Activated naive CD8-positive, alpha-beta T cell treated with anti-CD3 and anti-CD28 coated beads, Interleukin-2, amount 50 U/mL, for 24 hours (primary cell): ENCODE measurements at places on chromosomes 13 and 19.
A peak's percentile ranks its signal among the peaks of the same experiment; 100 is the strongest.

DNA sequence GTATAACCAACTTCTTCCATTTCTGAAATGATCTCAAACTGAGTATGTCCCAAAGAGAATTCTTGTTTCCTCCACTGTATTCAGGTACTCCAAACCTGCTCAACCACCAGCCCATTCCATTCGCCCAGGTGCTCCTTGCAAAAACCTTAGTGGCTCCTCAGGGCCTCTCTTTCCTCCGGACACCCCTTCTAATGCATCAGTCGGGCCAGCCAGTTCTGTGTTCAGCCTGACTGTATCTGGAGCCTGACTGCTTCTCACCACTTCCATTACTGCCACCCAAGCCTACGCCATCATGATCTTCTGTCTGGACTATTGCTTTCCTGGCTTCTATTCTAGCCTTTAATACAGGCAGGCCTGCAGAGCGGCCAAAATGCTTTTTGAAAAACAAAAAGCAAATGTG, 1.5 kb downstream of the PHF11 start:
- DNase-seq: no peak

DNA sequence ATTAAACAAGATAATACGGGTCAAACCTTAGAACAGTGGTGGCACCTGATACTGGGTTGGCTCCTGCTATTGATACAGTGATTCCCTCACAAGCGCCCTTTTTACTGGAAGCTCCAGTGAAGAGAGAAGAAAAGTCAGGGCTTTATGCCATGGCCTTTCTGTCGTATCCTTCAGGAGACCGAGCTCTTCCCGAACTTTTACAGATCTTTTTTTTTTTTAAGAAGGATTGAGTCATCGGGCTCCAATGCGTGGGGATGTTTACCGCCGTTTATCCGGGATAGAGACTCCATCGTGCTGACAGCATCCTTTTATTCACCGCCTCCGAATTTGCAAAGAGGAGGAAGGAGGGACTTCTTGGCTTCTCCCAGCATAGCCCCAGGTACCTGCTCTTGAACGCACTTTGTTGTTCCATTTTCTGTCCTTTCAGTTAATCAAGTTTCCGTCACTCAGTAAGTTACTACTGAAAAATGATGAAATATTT, 574 bp downstream of the ZNF227 start:
- DNase-seq: peak; percentile 5

DNA sequence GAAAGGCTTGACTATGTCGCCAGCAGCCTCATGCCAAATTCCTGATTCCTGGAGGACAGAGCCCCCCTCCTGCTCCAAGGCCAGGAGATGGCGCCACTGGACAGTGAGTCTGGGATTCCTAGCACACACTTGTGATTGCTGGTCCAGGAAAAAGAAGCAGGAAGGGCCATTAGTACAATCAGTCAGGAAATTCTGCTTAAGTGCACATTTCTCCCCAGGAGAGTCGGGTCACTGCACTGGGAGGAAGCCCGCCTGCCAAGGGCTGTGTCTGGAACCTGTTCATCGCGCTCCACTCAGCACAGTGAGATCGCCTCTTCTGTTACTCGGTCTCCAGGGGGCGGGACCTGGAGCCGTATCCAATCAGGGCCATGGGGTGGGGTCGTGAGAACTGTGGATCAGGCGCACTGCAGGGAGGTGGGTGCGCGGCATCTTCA, 65.1 kb downstream of the ZNF823 start:
- DNase-seq: peak; percentile 52

DNA sequence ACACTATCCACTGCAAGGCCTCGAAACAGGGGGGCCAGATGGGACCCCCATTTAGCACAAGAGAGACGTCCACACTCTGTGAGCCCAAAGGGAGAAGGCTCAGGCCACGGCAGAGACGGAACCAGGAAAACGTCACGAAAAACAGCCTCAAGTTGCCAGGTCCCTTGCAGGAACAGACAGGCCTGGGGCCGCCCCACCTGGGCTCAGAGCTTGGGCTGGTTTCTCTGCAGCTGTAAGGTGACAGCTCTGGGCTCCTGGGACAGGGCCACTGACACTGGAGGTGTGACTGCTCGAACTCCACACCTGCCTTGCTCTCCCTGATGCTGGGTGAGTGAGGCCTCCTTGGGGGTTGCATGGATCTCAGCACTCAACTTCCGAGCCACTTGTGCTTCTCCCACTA, 3.2 kb downstream of the ZNF787 start:
- no peak for DNase-seq

DNA sequence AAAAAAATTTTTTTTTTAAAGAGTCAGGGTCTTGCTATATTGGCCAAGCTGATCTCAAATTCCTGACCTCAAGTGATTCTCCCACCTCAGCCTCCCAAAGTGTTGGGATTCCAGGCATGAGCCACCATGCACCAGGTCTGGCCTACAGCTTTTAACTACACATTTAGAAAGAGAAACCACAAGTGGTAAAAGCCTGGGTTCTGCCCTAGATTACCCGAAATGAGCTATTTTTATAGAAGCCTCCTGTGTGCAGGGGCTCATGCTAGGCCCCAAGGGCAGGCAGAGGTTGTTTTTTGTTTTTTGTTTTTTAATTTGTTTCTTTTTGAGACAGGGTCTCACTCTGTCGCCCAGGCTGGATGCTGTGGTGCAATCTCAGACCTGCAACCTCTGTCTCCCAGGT, 14.0 kb upstream of the MYADM start:
- DNase-seq: no peak

GRCh38 chr13:92510416-92510815, 716.2 kb upstream of the GPC6 start:
- DNase-seq: no peak

GRCh38 chr13:21701460-21701859, 30.6 kb downstream of the FGF9 start:
- no peak for DNase-seq
